ENCODE measurements at places on chromosomes 7 and 10. TPM values are rescaled to one million over a fixed set of nuclear protein-coding genes. Genes with fewer than 3 reads are reported as not detected.

EPHB6 gene
- 0.32 TPM for total RNA-seq

GJD4 gene
- total RNA-seq: not detected

VAX1 gene
- not detected for total RNA-seq

GRCh38 chr7:124497176-124497575, 268.4 kb downstream of the GPR37 start:
- DNase-seq: no peak

DNA sequence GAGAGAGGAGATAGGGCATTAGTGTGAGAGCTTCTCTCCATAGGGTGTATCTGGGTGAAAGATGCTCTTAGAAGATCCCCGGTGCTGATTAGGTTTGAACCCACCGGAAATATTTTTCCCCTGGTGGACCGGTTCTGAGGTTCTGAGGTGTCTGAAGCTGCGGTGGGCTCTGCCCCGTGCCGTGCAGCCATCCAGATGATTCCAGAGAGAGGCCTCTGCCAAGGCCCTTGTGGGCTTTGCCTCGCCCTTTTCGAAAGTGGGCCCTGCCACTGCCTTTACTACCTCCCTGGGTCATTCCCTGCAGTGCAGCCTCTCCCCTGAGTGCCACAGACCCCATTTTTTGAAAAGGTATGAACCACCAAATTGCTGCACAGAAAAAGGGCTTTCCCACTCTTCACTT, 2.8 kb downstream of the GIMAP8 start:
- DNase-seq: no peak

- no peak for DNase-seq
These were observed 458.8 kb upstream of the GHITM start for GRCh38 chr10:83680470-83680891.

- DNase-seq: no peak
These were observed 4.7 kb downstream of the FAS start for GRCh38 chr10:88995156-88995876.

DNA sequence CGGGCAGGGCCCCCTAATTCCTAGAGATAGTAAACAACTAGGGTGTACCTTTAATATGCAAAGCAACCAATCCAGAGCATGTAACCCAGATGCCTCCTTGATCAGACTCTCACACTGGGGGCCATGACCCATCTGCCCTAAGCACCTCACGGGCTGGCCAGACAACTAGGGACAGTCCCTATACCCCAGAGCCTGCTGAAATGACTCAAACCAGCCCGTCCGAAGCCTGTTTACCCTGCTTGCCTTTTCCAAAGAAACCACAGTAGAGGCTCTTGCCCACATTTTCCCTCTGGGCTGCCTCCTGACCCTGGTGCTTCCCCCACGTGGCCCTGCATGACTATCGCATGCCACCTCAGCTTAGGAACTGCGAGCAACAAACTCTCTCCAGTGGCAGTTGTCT, 46.2 kb downstream of the RGS10 start:
- no peak for DNase-seq

DNA sequence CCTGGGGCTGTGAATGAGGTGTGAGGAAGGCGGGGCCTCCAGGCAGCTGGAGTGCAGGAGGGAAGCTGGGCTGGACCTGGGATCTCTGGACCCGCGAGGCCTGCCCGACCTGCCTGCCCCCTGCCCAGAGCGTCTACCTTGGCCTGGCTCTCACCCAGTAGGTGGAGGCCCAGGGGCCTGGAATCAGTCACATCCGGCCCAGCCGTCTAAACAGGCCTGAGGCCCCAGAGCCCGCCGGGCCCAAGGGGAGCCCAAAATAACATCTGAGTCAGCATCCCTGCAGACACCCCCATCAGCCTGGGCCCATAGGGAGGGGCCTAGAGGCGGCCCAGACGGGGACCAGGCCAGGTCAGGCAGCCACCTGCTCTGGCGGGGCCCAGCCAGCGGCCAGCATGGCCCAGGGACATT, 15.1 kb upstream of the ELN start:
- DNase-seq: peak; percentile 55

GRCh38 chr7:120304674-120305073, 31.7 kb downstream of the KCND2 start:
- no peak for DNase-seq

DNA sequence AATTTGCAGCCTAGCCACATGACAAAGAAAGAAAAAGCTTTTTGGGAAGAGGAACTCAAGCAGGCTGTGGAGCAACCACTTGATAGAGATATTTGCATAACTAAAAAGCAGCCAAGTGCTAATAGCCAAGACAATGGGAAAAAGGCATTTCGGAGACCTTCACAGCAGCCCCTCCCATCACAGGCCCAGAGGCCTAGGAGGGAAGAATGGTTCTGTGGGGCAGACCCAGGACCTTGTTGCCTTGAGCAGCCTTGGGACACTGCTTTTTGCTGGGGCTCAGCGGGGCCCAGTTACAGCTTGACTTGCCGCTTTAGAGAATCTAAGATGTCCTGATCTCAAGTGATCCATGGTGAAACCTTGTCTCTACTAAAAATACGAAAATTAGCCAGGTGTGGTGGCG, 38.5 kb downstream of the FAM149B1 start:
- no peak for DNase-seq
